ENCODE measurements at places on chromosomes 2 and 18. TPM values are rescaled to one million over a fixed set of nuclear protein-coding genes. Genes with fewer than 3 reads are reported as not detected.

MOB4 gene
- 19.5 TPM for total RNA-seq

LTBP1 gene
- total RNA-seq: 0.82 TPM

KCNK3 gene
- total RNA-seq: not detected

DSG4 gene
- total RNA-seq: not detected

SCN2A gene
- total RNA-seq: not detected

RTP5 gene
- 0.30 TPM for total RNA-seq

FABP1 gene
- not detected for total RNA-seq
